ENCODE measurements at places on chromosomes 2 and 18.

DNA sequence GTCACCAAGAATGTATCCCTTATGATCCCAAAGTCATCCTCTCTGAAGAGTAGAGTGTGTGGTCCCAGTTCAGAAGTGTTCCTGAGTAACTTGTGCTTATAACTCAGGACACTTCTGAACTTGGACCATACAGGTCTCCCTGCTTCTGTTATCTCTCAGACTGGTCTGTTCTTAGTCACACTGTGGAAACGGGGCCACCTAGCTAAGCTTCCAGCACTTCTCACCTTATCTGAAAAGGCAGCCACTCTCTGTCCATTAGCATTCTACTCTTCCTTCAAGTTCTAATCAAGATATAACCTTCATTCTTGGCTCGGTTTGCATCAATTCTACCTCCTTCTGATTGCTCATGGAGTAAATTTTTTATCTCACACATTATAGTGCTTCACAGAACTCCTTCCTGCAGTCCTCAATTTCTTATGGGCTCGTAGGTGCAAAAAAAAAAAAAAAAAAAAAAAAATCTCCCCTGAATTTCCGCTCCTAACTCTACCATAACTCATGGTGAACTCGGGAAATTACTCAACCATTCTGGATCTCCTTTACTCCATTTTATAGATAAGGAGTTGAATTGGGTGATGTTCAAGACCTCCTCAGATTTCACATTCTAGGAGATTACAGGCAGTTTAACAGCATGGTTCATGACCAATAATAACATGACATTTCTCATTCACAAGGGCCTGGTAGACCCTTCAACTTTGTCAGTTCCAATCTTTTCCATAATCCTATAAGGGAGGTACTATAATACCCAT is 108.4 kb downstream of the TACR1 start:
- no peak for DNase-seq

GRCh38 chr2:128612628-128613027 is 294.0 kb upstream of the HS6ST1 start:
- DNase-seq = no peak

DNA sequence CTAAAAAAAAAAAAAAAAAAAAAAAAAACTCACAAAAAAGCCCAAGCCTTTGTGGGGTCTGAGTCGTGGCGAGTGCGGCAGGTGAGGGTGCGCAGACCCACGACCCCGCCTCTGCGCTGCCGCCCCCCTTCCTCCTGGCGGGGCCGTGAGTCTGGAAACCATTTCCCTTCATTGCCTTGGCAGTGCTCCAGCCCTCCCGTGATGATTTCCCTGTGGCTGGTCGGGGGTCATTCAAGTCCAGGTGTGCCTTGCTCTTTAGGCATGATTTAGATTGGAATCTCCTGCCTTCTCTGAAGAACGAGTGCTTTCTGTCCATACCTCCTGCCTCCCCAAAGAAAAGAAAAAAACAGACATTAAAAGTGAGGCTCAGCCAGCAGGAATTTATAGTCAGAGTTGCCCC is 161.8 kb downstream of the FAM210A start:
- DNase-seq = no peak

DNA sequence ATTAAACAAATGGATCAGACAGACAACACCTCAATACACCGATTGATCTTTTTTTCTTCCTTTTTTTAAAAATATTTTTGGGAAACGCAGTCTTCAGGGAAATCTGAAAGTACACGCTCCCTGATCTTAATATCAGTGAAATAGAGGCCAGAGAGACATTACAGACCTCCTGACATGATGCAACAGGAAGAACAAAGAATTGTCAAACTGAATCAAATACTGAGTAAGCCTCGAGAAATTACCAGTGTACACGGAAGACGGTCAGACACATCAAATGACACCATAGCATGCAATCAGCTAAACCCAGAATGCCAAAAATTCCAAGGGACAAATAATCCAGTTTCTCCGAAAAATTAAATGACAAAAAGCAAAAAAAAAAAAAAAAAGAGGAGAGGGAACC is 80.2 kb upstream of the NFU1 start:
- no peak for DNase-seq

DNA sequence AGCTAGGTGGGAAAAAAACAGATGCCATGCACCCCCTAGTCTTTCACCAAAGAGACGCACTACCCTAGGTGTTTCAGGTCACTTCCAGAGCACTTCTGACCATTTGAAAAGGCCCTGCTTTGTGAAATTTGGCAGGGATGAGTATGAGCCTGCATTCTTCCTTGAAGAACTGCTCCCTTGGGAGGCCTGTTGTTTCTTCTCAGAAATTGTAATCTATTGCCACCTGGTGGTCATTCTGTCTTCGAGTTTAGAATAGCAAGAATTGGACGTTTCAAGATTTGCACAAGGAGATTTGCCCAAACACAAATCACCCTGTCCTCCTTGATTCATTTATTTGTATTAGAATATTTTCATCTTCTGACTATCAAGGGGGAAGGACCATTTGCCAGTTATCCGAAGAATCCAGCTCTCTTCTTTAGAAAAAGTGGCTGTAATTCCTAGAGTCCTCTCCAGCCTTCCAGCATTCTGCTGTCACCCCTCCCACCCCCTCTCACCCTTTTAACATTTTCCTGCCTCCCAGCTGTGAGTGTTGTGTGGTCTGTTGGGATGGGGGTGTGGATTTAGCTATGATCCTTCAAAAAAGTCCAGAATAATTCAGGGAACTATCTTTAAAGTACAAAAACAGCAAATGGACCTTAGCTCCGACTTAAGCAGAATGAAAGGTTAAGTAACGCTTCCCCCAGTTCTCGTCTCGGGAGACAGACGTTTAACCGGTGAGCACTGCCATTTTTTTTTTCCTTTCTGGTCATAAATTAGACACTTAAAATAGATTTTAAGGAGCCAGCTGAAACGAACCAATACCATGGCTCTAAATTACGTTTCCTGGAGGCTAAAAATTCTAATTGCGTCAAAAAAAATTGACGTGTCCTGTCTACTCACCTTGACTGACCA is 3.7 kb upstream of the GAD1 start:
- DNase-seq = no peak

- peak; percentile 48 for DNase-seq
These were observed 38.8 kb downstream of the NCAPH start for GRCh38 chr2:96374211-96374951.

GRCh38 chr2:216164576-216164975 is 55.4 kb downstream of the XRCC5 start:
- DNase-seq = no peak

DNA sequence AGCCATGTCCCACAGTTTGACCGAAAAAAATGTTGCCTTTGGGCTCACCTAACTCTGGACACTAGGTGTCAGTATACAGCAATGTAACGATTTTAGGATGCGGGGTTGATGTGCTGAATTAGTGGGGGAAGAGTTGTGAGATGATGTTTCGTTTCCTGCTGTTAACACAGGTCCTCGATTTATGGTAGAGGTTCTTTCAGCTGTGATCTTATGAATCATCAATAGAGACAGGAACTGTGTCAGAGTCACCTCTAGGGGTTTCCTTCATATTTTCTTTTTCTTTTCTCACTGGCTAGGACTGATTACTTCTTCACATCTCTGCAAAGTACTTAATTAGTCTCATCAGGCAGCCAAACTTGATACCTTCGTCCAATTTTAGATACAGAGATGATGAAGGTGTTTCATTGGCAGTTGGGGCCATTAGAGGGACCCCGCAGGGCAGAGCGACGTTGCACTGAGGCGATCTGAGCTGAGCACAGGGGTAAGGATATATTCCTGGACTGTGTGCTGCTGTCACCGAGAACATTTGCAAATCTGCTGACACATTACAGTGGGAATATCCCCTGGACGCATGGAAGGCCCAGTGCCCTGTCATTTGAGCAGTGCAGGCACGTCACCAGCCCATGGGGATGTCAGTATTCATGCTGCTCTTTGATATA is 10.2 kb upstream of the MMADHC start:
- DNase-seq = no peak

DNA sequence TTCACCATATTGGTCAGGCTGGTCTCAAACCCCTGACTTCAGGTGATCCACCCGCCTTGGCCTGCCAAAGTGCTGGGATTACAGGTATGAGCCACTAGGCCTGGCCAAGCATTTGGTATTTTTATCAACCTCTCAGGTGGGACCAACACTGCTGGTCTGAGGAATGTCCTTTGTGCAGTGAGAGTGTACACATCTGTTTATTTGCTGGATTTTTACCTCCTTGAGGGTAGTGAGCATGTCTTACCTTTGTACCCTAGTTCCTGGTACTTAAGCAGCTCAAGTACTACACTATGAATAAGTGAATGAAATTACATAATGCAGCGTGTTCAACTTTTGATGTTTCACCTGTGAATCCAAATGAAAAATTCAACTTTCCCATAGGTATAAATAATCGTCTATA is 29.8 kb downstream of the SOS1 start:
- DNase-seq = no peak

DNA sequence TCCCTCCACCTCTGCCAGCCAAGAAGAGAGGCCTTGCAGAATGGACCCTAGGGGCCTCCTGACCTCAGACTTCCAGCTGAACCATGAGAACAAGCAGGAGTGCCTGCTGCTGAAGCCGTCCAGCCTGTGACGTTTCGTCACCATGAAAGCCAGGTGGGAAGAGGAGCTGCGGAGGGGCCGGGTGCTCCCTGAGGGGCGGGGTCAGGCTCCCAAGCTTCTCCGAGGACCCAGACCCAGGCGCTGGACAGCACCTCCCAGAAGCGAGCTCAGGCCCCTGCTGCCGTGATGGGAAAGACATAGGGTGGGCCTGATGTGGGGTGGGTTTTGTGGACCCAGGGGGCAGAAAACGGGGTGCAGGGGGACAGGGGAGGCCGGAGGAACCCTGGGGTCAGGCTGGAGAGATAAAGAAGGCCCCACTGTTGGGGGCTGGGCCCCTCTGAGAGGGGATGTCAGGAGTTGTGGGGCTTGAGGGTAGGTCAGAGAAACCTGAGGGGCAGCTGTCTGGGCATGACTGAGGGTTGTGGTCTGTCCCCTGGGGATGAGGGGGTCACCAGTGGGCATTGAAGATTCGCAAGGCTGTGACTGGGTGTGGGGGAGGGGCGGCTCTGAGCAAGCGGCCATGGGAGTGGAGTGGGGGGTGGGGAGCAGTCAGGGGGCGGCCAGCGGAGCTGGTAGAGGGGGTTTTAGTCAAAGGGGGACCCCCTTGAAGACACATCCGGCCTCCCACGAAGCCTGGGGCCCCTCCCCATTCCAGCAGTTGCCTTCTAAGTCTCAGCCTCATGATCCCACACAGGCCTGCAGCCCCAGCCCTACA is 73.4 kb upstream of the ODC1 start:
- DNase-seq = no peak

- DNase-seq = no peak
These were observed 61.8 kb downstream of the SEMA4F start for GRCh38 chr2:74715880-74716279.
